ENCODE measurements at places on chromosomes 1 and 21. TPM values are rescaled to one million over a fixed set of nuclear protein-coding genes. Genes with fewer than 3 reads are reported as not detected.

ABCA4 gene
- total RNA-seq, result 113 TPM

SLC2A5 gene
- total RNA-seq, result 0.34 TPM

ANKRD65 gene
- total RNA-seq, result 0.51 TPM

ZBTB7B gene
- total RNA-seq, result 16.2 TPM

DNA sequence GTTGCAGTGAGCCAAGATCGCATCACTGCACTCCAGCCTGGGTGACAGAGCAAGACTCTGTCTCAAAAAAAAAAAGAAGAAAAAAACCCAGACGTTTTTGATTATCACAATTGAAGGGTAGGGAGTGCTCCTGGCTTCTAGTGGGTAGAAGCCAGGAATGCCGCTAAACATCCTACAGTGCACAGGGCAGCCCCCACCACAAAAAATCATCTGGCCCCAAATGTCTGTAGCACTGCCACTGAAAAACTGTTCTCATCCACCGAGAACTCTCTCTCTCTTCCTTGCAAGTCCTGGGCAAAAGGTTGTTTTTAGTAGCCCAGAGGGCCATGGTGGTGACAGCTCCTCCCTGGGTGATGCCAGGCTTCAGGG, 35.6 kb upstream of the GPR157 start:
- DNase-seq, result no peak

GRCh38 chr1:102083192-102083591, 86.5 kb upstream of the OLFM3 start:
- no peak for DNase-seq

- DNase-seq, result no peak
Observed at GRCh38 chr21:40714536-40714935, 132.4 kb downstream of the DSCAM start.

GRCh38 chr1:30512914-30513265, 210.5 kb downstream of the MATN1 start:
- no peak for DNase-seq

GRCh38 chr21:33388188-33388587, 15.0 kb upstream of the IFNGR2 start:
- no peak for DNase-seq

DNA sequence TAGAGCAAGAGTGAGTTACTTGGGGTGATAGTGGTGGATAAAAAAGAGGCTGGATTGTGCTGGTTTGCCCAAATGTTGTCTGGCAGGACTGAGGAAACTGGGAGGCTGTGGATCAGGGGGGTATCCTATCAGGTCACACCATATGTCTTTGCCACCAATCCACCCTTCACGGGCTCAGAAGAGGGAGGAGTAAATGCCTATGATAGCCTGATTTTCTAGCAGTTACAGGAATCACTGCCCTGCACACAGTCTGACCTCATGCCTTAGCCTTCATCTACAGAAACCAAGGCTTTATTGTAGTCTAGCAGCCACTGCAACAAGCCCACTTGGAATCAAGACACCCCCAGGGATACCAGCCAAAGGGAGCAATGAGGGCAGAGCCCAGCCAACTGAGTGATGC, 51.8 kb downstream of the ATP1A1 start:
- DNase-seq, result no peak
